T-helper 17 cell (primary cell): ENCODE measurements at places on chromosomes 13 and 19. TPM values are rescaled to one million over a fixed set of nuclear protein-coding genes. Genes with fewer than 3 reads are reported as not detected.
A peak's percentile ranks its signal among the peaks of the same experiment; 100 is the strongest.

DNA sequence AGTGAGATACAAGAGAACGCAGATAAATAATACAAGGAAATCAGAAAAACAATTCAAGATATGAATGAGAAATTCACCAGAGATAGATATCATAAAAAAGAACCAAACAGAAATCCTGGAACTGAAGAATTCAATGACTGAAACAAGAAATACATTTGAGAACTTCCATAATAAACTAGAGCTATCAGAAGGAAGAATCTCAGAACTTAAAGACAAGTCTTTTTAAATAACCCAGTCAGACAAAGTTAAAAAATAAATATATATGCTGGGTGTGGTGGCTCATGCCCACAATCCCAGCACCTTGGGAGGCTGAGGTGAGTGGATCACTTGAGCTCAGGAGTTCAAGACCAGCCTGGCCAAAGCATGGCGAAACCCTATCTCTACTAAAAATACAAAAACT, 28.7 kb upstream of the N4BP2L1 start:
- no peak overlapping the region for H3K27ac ChIP-seq
- H3K36me3 ChIP-seq, result peaks cover 2% of the 10 kb centered on the region
- DNase-seq, result no peak
- H3K27me3 ChIP-seq, result no peaks in the 10 kb centered on the region

The FAM83E gene
- 3.6 TPM for total RNA-seq

DNA sequence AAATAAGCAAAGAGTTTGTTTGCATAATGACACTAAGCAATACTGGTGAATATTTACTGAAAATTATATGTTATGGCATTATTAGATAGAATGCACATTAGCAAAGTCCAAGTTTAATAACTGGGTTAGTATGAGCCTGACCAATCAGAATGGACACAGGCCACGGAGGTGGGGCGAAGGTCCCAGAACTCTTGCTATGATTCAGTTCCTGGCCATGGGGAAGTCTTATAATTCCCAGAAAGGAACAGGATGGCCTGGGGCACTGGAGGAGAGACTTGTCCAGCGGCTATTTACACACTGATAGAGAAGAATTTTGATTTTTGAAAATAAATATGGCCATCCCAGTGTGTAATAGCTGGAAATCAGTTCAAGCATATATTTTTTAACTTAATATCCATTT, 372.0 kb downstream of the EFNB2 start:
- H3K27me3 ChIP-seq, result peaks cover 2% of the 10 kb centered on the region
- H3K4me3 ChIP-seq, result no peak overlapping the region
- H3K36me3 ChIP-seq, result no peaks in the 10 kb centered on the region
- no peak overlapping the region for H3K27ac ChIP-seq
- DNase-seq, result no peak

DNA sequence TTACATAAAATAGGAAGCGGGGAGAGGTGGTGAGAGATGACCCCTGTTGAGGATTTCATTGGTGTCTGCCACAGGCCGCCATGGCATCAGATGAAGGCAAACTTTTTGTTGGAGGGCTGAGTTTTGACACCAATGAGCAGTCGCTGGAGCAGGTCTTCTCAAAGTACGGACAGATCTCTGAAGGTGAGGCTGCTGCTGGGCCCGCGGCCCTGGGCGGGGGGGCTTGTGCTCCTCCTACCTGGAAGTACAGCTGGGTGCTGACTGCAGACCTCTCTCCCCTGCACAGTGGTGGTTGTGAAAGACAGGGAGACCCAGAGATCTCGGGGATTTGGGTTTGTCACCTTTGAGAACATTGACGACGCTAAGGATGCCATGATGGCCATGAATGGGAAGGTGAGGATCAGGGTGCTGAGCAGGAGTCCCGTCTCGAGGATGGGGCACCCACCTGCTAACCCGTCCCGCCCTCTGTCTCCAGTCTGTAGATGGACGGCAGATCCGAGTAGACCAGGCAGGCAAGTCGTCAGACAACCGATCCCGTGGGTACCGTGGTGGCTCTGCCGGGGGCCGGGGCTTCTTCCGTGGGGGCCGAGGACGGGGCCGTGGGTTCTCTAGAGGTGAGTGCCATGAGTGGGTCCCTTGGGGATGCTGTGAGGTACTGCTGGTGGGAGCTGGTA, 1.9 kb downstream of the CIRBP start:
- H3K4me3 ChIP-seq, result peak overlapping the region; percentile 97
- peak overlapping the region; percentile 98 for H3K27ac ChIP-seq
- no peaks in the 10 kb centered on the region for H3K27me3 ChIP-seq
- peaks cover 47% of the 10 kb centered on the region for H3K4me1 ChIP-seq
- H3K36me3 ChIP-seq, result peaks cover 4% of the 10 kb centered on the region

DNA sequence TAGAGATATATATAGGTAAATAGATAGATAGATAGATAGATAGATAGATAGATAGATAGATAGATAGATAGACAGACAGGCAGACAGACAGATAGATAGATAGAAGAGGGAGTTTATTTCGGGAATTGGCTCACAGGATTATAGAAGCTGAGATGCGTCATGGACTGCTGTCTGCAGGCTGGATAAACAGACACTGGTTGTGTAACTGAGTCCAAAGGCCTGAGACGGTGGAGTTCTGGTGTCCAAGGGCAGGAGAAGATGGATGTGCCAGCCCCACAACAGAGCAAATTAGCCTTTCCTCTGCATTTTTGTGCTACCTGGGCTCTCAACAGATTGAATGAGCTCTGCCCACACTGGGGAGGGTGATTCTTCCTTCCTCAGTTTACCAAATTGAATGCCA, 2.7 kb downstream of the CYP4F3 start:
- H3K4me3 ChIP-seq, result no peak overlapping the region
- H3K27ac ChIP-seq, result no peak overlapping the region
- DNase-seq, result no peak
